ENCODE measurements at places on chromosomes 13 and 19.

DNA sequence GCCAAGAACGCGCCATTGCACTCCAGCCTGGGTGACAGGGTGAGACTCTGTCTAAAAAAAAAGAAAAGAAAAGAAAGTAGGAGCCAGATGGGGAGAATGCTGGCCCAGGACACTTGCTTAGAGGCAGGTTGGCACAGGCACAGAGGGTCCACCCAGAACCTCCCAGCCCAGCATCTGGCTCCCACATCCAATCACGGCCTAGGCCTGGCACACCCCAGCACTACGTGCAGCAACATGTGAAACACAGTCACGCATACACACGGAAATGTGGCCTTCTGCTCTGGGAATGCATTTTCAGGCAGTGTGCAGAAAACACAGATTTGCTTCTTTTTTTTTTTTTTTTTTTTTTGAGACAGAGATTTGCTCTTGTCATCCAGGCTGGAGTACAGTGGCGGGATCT lies 20.9 kb upstream of the FOSB start:
- no peak for DNase-seq

GRCh38 chr13:98332691-98333090 lies 155.6 kb upstream of the RNF113B start:
- DNase-seq = no peak

DNA sequence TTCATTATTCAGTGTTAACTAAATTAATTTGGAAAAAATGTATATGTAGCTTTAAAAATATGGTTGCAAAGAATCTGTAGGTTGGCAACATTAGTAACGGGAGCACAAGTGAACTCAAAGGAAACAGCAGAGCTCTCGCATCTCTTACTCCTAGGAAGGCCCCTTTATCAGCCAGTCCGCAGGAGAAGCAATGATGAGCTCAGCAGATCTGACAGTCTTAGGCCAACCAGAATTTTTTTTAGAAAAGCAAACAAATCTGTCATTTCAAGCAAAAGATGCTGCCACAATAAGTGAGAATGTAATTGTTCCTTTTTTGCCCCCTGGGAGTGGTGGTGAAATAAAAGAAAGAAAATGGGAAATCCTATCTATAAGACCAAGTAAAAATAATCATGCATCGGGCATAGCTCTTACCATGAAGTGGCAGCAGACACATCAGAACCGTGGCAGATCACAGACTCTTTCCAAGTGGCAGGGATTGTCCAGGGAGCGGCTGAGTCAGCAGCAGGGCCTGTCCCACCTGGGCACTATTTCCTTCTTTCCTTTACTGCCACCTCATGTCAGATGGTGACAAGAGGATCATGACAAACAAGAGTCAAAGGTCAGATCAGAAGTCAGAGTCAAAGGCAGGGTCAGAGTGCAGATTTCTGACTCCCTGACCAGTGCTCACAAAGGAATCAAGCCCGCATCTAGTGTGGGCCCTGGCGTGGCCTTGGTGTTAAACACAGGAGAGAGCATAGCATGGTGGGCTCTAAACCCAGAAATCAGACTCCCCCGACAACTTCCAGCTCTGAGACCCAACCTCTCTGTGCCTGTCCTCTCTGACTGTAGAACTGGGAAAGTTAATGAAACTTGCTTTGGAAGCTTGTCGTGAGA lies 84.0 kb upstream of the MTIF3 start:
- no peak for DNase-seq

DNA sequence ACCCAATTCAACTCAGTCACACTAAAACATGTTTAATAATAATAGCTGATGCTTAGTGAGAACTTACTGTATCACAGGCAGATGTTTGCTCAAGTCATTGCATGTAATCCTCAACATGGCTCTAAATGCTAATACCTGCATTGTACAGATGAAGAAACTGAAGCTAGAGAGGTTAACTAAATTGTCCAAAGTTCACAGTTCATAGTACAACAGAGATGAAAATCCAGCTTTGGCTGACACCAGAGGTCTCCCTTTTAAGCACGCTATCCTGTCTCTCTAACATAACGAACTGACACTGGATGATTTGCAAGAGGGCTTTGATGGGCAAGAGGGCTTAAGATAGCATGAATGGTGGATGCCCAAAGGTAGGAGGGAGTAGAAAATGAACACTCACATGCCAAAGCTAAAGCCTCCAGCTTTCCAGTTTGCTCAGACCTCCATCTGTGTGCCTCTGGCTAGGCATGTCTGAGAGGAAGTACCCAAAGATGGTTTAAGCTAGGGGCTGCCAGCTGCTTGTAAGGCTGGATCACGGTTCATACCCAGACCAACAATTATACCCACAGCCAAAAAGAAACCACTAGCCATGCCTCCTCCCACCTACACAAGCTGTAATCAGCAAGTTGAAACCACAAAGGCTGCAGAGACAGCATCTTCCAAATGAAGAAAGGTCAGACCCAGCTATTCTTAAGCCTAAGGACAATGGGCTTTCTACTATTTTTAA lies 196.9 kb upstream of the UBL3 start:
- no peak for DNase-seq

- no peak for DNase-seq
Measured at GRCh38 chr13:112828082-112828699, 138.4 kb downstream of the ATP11A start.

- no peak for DNase-seq
Measured at GRCh38 chr13:32548837-32549236, 10.2 kb upstream of the N4BP2L2 start.
